EH (cell line): ENCODE measurements at places on chromosomes 3 and 15.
A peak's percentile ranks its signal among the peaks of the same experiment; 100 is the strongest.

DNA sequence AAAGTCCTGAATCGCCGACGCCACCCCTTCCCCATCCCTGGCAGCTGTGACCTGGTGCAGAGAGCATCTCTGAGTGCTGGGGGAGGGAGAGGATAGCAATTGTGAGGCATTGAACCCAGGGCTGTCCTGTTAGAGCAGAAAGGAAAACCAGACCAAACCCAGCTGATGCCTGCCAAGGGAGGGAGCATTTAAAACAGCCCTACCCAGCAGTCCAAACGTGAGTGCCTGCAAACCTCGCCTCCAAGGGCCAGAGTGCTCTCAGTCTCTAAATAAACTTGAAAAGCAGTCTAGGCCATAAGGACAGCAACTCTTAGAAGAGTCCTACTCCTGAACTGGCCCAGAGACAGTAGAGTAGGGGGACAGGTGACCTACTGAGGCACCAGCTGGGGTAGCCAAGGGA lies 20.0 kb upstream of the LARS2 start:
- no peak for DNase-seq

DNA sequence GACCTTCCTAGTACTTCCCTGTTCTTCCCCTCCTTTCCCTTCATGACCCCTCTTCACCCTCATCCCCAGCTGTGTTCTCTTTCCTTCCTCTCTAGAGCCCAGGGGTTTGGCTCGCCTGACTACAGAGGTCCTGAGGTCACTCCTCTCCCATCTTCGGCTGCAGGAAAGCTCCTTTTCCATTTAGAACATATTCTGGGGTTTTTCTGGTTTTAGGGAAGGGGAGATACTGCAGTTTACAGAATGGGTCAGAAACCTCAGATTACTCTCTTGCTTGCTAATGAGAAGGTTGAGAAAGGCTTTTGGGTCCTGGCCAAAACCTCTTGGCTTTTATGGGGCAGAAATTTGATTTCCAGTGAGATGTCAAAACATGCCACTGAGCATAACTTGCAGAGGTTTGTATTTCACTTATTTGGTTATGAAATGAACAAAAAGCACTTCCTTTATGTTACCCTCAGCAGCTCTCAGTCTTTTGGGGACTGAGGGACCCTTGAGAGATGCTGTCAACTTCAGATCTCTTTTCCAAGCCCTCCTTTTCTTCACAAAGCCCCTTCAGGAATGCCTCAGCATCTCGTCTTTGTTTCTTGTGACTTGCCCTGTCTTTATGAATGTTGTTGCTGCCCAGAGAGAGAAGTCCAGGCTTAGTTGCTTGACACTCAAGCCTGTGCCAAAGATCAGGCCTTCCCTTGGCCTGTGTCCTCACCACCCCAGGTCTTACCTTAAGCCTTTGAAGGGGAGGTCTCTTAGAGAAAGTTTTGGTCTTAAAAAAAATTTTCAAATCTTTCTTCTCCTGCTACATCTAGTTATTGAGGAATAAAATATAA lies 121.7 kb upstream of the TPM1 start:
- peak; percentile 85 for DNase-seq

DNA sequence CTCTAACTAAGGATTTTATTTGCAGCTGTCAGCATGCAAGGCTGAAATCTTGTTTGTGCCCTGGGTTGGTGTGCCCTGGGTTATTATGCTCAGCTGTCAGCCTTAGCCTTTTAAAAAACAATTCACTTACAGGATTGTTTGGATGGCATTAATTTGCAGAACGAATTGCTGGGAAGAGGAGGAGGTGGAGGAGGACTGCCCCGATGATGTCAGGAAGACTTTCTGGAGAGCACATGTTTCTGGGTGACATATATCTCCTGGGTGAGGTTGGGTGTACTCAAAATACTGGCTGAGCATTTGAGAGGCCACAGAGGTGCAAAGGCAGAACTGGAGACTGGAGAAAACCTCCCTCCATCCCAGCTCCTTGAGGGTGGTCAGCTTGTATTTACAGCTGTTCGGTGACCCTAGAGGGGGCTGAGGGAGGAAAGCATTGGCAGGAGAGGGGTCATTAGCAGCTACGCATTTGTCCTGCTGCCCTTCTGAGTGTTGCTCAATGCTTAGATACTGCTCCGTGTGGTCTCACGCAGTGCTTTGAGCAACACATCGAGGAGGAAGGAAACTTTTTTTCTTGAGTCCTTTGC lies 59.8 kb upstream of the PSMD6 start:
- no peak for DNase-seq

DNA sequence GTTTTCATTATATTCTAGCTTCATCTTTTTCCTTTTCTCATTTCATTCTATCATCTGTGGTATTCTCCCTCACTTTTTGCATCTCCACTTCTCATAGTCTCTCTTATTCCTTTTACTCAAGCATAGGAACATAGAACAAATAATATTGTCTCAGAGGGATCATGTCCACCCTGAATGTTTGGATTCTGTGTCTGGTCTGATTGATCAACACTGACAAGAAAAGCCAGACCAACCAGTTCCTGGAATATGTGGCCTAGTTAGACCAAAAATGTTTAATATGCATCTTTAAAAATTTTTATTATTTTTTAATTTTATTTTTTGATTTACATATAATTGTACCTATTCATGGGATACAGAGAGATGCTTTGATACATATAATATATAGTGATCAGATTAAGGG lies 212.0 kb upstream of the ALCAM start:
- no peak for DNase-seq

DNA sequence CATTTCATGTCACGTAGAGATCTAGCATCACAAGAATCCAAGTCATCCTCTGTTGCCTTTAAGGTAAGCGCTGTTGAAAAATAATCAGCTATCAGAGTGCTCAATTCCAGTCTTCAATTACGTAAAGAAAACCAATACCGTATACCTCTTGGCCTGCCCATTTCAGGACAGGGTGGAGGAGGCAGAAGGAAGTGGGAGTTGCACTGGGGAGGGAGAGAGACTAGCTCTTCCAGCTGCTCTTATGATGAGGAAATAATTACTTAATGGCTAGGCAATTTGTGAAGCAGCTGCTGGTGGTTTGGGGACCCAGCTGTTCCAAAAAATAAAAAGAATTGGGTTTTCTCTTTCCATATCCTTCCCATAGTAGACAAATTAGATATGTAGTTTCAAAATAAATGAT lies 365.8 kb upstream of the MCTP2 start:
- DNase-seq = no peak

GRCh38 chr15:76123031-76123430 lies 63.2 kb downstream of the TMEM266 start:
- DNase-seq = no peak

DNA sequence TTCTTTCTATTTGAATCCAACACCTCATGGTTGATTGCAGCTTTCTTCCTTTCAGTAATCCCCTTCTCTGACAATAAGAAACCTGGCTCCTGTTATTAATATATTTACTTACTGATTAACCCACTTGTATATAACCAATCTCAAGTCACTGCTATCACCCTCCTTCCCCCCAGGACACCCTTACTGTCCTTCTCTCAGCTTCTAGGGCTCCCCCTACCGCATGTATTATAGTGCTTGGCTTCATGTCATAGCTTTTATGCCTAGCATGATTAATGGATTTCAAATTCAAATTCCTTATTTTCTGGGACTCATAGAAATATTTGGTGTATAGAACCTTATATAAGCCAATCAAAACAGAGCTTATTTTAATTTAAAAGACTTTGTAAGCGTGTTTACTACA lies 75.7 kb upstream of the BNIP2 start:
- no peak for DNase-seq

DNA sequence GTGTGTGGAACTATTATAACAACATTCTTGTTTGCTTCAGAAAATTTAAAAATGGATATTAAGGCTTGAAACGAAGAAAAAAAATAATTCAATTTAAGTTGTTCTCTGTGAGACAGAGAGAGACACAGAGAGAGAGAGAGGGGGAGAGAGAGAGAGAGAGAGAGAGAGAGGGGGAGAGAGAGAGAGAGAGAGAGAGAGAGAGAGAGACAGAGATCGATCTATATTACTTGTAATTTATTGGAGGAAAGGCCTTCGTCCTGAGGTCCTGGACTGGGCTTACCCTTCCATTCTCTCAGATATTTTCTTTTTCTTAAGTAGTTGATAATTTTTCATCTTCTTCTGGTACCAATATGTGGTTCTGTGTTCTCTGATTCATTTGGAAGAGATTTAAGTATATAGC lies 25.9 kb downstream of the MFSD1 start:
- DNase-seq = no peak

- DNase-seq = no peak
Measured at GRCh38 chr3:139695426-139696313, 17.9 kb upstream of the NMNAT3 start.

- no peak for DNase-seq
Measured at GRCh38 chr3:21747376-21747775, 3.6 kb downstream of the ZNF385D start.

- DNase-seq = no peak
Measured at GRCh38 chr3:148790851-148791735, 36.5 kb upstream of the CPB1 start.

GRCh38 chr3:49619649-49620048 lies 54.5 kb upstream of the APEH start:
- DNase-seq = no peak

- no peak for DNase-seq
Measured at GRCh38 chr3:69542089-69542804, 156.4 kb upstream of the FRMD4B start.

- no peak for DNase-seq
Measured at GRCh38 chr15:91231703-91232102, 131.6 kb downstream of the SV2B start.

DNA sequence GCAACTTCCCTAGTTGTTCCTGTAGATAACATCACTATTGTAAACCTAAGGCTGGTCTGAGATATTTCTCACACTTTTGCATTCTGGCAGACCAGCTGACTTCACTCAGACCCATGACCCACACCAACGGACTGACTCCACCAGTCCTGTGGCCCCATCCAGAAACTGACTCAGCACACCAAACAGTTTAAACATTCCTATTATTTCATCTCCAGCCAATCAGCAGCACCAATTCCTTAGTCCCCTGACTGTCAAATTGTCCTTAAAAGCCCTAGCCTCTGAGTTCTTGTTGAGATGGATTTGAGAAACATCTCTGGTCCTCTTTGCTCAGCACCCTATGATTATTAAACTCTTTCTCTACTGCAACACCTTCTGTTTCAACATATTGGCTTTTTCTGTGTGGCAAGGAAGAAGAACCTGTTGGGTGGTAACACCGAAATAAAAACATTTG lies 12.2 kb upstream of the IDH2 start:
- DNase-seq = peak; percentile 32

DNA sequence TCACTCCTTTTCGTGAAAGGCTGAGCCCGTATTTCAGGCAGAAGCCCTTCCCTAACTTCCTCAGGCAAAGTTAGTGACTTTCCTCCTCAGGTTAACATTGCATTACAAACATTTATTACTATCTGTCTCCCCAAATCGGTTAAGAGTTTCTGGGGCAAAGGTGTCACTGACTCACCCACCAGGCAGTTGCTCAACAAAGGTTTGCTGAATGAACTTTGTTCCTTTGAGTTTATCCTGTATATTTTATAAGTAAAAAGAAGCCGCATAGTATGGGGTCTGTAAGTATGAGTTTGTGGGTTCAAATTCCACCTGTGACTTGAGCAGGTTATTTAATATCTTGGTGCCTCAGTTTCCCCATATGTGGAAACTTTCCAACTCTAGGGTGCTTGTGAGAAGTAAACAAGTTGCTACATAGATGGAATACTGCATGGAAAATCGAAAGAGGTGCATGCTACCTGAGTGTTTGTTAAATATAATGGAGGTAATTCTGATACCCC lies 177.7 kb downstream of the THRB start:
- DNase-seq = no peak

DNA sequence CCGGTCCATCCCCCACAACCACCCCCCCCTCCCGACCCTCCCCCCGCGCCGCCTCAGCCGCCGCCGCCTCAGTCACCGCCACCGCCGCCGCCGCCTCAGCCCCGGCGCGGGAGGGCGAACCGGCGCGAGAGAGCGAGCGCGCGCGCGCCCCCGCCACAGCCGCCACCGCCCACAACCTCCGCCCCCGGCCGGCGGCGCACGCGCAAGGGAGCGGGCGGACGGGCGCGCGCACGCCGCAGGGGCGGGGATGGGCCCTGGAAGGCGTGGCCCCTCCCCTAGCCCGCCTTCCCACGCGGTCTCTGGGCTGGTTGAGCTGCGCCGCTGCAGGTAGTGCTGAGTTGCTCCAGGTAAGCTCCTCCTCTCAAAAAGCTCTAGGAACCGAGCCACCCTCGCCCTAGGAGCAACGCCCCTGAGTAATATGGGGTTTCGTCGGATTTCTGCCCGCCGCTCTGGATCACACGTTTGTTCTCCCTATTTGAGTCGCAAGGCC lies at the start of gene TMCC1:
TMCC1 (minus strand) TSS at position 131 of the 490 bp plus-strand sequence.
- DNase-seq = peak; percentile 82

GRCh38 chr3:140186421-140186920 lies 251.5 kb downstream of the CLSTN2 start:
- DNase-seq = peak; percentile 60

- DNase-seq = no peak
Measured at GRCh38 chr3:48782046-48782445, 65.0 kb upstream of the IP6K2 start.

DNA sequence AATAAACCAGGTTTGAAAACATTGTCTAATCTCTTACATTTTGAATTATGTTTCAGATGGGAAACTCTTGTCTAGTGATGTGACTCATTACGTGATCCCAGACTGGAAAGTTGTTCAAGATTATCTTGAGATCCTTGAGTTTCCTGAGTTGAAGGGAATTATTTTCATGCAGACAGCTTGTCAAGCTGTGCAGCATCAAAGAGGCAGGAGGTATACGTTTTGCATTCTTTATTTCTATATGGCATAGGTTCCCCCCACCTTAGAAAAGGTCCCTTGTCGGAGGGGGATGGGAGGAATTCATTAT lies 1.5 kb downstream of the DIS3L start:
- peak; percentile 54 for DNase-seq

DNA sequence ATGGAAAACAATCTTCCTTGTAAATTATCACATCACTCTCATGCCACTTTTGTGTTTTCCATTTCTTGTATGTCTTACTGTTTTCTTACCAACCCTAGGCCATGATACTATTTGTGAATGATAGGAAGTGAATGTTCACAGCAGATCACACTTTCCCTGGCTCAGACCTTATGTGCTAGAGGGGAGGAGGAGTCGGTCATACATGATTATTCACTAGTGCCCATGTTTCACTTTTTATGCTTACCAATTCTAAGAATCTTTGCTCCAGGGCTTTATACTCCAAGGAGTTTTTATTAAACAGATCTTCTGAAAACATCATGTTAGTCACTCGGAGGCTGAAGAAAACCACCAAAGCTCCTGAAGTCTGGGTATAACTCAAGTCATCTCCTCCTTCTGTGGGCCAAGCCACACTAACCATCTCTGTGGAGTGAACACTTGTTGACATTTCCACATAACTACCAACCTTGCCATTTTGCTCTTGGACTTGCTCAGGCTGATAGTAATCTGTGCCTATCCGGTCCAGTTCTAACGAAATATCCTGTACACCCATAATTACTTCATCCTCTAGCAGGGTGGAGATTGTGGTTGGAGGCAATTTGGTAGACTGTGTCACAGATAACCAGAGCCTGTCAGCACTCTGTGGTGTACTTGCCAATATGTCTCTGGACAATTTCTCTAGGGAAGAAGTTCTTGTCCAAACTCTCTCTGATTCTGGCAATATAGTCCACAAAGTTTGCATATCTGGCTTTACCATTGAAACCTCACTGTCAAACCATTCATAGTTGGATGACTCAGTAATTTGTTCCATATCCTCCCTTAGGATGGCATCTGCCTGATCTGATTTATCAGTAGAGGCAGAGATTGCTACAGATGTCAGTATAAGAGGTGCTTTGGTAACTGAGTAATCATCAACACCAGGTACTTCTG lies 76.8 kb downstream of the IMPG2 start:
- peak; percentile 19 for DNase-seq
